ENCODE measurements at places on chromosomes 16 and 17.
A peak's percentile ranks its signal among the peaks of the same experiment; 100 is the strongest.

- no peak for DNase-seq
Measured at GRCh38 chr16:1614456-1615102, 2.4 kb downstream of the CRAMP1 start.

DNA sequence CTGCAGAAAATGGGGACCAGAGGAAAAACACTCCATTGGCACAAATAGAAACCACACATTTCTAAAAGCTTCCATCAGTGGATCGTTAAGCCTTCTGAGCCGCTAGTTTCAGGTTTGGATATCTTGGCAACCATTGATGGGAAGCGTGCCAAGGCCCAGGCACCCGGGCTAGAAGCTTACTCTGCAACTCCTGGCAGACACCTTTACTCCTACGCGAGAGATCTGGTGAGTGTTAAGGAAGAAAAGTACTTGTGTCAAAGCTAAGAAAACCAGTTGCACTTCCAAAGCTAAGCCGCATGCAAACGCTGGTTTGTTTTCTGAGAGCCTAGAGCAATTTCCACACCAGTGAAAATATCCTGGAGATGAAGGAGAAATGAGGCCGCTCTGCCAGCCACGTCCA is 472.4 kb downstream of the PMP22 start:
- DNase-seq = peak; percentile 14

DNA sequence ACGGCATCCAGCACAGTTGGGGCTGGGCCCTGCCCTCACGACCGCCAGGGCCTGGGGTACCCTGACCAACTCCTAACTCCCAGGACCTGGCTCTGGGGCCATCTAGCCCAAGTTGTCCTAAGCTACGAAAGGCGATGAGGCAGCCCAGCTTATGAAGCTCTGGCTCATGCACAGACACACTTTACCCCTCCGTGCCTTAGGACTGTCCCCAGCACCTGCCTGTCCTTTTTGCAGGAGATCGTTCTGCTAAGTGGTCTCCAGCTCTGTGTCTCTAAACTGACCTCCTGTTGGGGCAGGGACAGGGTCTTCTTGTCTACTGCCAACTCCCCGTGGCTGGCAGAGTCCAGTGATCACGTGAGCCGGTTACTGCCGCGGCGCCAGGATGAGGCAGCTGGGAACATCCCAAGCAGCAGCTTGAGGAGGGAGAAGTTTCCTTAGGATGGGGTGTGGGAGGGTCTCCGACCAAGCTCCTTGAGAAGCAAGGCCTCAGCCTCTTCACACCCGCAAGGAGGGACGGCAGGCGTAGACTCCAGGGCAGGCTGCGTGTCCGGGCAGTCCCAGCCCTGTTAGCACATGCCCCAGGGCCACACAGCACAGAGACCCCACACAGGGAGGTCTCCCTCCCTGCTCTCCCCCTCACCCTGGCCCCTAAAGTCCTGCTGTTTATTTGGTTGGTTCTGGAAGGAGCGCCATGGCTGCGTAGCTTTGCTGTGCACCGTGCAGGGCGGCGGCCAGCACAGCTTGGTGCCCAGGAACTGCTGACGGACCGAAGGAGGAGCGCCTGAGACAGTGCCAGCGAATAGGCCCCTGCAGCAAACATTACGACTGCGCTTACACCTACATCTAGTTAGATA is 16.4 kb upstream of the METRNL start:
- no peak for DNase-seq

DNA sequence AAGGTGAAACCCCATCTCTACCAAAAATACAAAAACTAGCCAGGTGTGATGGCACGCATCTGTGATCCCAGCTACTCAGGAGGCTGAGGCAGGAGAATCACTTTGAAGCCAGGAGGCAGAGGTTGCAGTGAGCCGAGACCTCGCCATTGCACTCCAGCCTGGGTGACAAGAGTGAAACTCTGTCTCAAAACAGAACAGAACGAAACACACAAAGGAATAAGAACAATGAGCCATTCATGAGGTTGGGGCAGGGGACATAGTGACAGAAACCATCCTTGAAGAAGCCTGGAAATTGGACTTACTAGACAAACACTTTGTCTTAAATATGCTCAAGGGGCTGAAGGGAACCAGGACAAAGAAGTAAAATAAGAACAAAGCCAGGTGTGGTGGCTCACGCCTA is 39.4 kb downstream of the WDR45B start:
- DNase-seq = no peak

DNA sequence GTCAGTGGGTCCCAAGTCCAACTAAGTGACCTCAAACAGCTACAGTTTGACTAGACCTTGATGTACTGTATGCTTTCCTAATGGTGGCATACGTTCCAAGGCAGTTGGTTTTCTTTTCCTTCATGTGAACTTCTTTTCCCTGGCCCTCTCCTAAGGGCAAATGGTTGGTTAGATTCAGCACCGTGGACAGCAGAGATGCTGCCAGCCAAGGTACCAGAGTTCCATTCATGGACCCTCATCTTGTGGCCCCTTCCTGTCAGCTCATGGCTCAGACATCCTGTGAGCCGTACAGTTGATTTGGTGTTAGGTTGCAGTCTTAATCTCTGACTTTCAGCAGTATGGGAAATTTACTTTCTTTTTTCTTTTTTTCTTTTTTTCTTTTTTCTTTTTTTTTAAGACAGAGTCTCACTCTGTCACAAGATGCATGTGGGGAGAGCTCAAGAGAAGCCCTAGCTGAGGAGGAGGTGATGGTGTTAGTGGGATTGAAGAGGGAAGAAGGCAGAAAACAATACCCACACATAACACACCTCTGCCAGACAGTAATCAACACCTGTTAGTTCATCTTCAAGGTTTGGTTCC is 122.4 kb downstream of the USP31 start:
- DNase-seq = no peak

DNA sequence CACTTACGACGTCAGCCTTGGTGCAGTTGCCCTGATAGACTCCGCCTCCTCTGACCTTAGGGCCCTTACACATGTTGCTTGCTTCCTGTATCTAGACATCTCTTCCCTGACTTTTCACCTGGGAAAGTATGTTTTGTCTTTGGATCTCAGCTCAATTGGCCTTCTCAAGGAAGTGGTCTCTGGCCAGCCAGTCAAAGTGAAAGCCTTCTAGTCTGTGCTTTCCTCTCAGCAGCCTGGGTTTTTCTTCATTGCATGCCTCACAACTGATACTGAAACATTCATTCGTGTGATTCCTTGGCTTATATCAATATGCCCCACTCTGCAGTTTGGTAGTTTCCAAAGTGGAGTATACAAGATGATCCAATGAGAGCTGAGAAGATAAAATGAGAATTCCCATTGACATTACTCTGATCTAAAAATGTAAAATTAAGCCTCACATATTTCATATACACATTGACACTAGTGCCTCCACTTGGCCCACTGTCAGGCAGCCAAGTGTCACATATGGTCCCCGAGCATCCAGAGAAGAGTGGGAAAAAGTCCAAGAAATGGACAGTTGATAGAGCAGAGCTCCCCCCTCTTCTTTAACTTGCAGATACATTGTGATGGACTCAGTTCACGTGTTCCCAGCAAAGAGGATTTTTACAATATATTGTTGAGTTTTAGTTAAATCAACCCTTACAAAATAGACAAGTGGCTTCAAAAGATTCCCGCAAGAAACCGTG is 371.2 kb upstream of the ASIC2 start:
- no peak for DNase-seq

- DNase-seq = no peak
Measured at GRCh38 chr17:42653179-42654124, 5.6 kb upstream of the TUBG2 start.

DNA sequence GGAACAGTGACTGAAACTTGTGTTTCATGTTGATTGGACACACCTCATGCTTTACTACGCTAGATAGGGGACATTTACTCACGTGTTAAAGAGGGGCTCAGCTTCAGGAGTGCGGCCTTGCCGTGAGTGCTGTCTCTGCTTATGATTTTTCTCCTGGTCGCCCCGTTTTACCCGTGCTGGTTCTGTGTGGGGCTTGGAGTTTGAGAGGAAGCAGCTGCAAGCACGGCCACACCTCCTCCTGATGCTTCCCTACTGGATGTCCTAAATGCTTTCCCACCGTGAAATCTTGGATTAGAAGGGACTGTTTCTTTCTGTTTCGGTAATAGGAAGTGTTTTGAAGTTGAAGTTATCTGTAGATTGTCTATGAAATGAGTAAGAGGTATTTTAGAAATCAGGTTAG is 54.0 kb upstream of the ZNF750 start:
- DNase-seq = no peak

DNA sequence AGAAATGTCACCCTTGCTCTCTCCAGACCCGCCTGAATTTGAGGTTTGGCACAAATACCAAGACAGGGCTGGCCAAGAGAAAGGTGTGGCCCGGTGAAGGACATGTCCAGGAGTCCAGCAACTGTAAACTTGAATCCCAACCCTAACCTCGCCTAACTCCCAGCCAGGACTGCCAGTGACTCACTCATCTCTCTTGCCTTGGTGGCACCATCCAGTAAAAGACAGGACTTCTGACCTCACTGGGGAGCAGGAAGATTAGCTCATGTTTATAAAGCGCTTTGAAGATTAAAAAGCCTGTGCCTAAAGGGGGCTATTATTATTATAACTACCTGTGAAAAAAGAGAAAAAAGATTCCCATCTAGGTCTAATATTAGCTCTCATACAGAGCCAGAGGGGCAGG is 335.3 kb downstream of the SOX9 start:
- DNase-seq = no peak

DNA sequence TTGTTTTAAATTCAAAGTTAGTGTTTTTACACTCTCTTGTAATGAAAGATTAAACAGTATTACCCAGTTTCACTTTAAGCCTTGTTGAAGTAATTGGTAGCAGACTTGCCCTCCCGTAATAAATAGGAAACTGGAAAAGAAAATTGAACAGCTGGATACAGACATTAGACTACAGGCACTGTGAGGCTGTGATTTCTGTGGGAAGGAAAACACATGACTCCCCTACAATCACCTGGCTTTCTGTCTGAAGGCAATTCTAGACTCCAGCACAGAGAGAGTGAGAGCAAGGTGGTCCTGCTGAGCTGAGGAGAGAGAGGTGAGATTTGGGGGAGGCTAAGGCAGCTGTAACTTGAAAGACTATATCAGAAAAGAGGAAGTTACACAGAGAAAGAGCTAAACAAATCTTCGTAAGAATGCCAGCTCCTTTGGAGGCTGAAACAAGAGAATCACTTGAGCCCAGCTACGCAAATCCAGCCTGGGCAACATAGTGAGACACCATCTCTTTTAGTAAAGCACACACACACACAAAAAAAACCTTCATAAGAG is 57.8 kb upstream of the CDYL2 start:
- no peak for DNase-seq

DNA sequence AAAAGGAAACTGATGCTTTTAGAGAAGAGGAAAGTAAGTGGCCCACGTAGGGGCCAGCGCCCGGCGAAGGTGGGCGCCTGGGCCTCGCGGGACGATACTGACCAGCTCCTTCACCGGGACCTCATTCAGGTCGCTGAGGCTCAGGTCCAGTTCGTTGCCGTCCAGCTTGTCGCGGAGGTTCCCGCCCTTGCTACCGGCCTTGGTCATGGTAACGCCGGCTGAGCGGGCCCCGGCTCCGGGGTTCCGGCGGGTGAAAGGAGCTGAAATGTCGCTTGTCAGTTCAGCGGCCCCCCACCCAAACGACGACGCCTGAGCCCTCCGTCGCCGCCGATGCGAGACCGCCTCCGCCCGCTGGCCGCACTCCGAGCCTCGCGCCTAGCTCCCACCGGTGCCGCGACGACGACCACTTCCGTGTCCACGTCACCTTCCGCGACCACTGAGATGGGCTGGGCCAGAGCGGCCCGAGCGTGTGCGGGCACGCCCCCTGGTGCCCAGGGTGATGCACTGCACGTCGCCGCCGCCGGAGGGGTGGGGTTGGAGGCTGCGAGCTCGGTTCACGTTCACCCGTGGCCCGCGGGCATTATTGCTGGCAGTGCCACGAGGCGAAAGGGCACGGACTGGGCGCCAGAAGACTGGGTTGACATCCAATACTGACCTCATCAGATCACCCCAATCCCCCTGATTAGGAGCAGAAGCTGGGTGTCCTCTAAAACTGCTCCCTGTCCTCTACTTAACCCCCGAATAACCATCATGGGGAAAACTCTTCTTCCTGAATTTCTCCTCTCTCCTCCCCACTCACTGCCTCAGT is at the start of gene LRRC59:
Gene LRRC59 (minus strand): TSS at position 413 of the 808 bp plus-strand sequence. CDS start 206 bp downstream, at position 207.
- DNase-seq = peak; percentile 74

DNA sequence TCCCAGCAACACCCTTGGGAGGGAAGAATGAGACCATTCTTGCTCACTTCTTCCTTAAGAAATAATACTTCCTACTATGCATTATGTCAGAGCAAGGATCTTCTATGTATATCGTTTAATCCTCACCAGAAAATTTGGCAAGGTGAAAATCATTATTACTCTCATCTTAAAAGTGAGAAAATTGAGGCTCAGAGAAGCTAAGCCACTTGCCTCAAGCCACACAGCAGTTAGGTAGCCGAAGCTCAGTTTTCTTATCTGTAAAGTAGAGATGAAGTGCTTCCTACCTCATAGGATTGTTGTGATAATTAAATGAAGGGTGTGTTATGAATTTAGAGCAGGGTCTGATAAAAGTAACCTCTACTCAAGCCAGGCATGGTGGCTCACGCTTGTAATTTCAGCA is 368.9 kb upstream of the ASIC2 start:
- no peak for DNase-seq

DNA sequence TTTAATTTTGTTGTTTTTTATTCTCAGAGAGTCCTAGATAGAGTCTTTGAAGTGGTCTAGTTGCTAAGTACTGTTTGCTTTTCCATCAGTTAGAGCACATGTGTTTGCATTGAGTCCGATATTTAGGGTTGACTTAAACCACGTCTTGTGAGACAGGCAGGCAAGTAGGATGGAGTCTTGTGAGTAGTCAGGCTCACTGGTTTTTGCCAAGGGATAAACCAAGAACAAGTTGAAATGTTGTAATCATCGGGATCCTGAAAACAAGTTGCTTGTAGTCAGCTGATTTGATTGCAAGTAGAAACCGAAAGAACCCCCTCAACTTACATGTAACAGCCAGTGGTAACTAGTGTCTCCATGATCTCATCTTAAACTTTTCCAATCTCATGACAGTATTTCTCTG is 17.2 kb downstream of the ATP6V0A1 start:
- no peak for DNase-seq

GRCh38 chr16:89993971-89994370 is 25.3 kb downstream of the DBNDD1 start:
- DNase-seq = no peak

- DNase-seq = no peak
Measured at GRCh38 chr16:69852815-69853214, 90.7 kb downstream of the WWP2 start.

- DNase-seq = no peak
Measured at GRCh38 chr16:74836111-74836671, 61.6 kb upstream of the FA2H start.

- no peak for DNase-seq
Measured at GRCh38 chr17:63516910-63517824, 6.0 kb upstream of the KCNH6 start.

DNA sequence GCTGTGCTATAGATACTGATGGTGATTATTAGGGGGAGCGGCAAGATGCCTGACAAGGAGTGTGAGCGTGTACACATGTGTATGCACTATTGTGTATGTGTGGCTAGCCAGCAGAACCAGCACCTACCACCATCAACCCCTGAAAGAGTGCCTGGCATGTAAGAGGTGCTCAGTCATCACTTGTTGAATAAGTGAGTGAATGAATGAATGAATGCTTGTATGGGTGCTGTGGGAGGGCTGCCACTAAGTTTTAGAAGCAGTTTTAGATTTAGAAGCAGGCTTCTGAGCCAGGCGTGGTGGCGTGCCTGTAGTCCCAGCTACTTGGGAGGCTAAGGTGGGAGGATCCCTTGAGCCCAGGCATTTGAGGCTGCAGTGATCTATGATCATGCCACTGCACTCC is 37.0 kb downstream of the RAB11FIP4 start:
- DNase-seq = no peak

- no peak for DNase-seq
Measured at GRCh38 chr17:56495556-56495955, 97.9 kb upstream of the NOG start.

All from NCI-H1105 treated with DMSO at 0.1 percent for 48 hours (cell line).